ENCODE measurements at places on chromosomes 13 and 19. TPM values are rescaled to one million over a fixed set of nuclear protein-coding genes. Genes with fewer than 3 reads are reported as not detected.

The RNF225 gene
- polyA plus RNA-seq = not detected

- no peak for DNase-seq
Measured at GRCh38 chr19:35776102-35776788, 881 bp downstream of the ARHGAP33 start.

The AP1M2 gene
- polyA plus RNA-seq = 97.3 TPM

The S1PR5 gene
- 0.09 TPM for polyA plus RNA-seq

- no peak for DNase-seq
Measured at GRCh38 chr13:98505217-98505616, 71.7 kb downstream of the STK24 start.

DNA sequence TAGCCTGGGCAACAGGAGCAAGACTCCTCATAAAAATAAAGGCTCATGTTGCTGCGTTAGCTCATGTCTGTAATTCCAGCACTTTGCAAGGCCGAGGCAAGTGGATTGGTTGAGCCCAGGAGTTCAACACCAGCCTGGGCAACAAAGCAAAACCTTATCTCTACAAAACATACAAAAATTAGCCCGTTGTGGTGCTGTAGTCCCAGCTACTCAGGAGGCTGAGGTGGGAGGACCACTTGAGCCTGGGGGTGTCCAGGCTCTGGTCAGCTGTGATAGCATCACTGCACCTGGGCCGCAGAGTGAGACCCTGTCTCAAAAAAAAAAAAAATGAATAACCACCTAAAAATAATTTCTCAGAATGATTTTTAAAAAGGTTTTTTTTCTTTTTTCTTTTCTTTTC, 3.9 kb upstream of the NUDT19 start:
- no peak for DNase-seq

GRCh38 chr13:112181336-112182067, 114.6 kb downstream of the SOX1 start:
- DNase-seq = no peak

- DNase-seq = no peak
Measured at GRCh38 chr13:62706048-62706447, 1290.4 kb upstream of the PCDH20 start.

The ZNF284 gene
- 0.81 TPM for polyA plus RNA-seq

DNA sequence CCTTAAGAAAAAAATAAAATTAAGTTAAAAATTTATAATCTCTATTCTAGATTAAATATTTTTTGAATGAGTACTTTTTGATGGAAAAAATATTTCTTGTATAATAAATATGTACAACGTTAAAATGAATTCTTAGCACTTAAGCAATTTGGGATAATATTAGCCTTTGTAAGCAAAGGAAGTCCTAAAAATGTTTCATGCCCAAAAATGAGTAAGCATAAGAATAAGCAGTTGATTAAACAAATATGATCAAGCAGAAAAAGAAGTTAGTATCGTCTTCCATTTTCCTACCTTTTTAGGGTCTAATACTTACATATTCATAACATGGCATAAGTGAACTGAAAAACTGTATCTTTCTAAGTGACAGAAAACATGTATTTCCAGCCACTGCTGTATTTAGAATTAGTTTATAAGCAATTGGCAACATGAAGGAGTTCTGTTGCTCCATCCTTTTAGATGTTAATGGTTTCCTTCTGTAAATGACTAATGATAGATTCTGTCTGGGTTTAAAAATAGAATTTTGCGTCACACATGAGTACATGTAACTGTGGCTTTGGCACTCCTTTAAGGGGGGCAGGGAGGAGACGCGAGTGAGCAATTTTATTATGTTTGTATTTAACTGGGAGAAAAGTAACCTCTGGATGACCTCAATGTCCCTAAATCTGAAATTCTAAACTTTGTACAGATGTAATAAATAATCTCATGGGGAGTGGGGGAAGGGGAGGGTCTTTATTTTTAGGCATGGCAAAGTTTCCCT, 237.4 kb downstream of the RGCC start:
- no peak for DNase-seq

DNA sequence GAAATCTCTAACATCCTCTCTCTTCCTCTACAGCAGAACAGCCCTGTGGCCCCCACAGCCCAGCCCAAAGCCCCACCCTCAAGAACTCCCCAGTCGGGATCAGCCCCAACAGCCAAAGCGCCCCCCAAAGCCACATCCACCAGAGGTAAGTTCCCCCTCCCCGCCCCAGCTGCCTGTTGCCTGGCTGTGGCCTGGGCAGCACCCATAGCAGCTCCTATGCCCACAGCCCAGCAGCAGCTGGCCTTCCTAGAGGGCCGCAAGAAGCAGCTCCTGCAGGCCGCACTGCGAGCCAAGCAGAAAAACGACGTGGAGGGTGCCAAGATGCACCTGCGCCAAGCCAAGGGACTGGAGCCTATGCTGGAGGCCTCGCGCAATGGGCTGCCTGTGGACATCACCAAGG, 14.5 kb downstream of the CC2D1A start:
- no peak for DNase-seq

DNA sequence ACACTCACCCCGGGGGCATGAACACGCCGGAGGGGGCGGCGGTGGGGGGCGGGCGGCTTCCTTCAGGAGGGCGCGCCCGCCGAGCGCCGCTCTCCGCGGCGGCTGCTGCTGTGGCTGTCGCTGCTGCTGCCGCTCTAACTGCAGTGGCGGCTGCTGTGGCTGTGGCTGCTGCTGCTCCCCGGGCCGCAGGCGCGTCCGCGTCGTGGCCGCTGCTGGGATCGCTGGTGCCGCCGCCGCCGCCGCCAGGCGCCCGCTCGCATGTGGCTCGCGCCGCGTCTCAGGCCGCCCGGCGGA, at the start of gene BBC3:
Gene BBC3, minus strand, starts transcription at position 279 of the 294 bp plus-strand sequence. CDS start 2,768 bp downstream, outside the sequence.
- DNase-seq = no peak

DNA sequence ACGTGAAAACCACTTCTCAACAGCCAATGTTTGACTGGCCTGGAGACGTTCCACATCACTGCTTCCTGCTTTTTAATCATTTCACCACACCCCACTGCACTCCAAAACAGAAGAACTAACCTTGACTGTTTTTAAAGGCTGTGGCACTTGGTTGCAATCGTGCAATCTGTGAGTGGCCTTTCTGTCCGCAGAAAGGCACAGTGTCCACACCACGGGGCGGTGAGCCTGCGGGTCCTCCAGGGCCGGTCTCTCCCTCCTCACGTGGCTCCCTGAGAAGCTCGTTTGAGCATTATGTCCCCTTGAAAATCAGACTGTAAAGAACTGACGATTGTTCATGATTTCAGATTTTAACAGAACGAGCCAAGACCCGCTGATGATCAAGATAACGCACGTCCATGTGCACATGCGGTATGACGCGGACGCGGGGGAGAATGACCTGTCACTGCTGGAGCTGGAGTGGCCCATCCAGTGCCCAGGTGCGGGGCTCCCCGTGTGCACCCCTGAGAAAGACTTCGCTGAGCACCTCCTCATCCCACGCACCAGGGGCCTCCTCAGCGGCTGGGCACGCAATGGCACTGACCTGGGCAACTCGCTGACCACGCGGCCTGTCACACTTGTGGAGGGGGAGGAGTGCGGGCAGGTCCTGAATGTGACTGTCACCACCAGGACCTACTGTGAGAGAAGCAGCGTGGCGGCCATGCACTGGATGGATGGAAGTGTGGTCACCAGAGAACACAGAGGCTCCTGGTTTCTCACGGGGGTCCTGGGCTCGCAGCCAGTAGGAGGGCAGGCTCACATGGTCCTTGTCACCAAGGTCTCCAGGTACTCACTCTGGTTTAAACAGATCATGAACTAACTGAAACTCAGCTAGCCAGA, 13.0 kb downstream of the PROZ start:
- no peak for DNase-seq

DNA sequence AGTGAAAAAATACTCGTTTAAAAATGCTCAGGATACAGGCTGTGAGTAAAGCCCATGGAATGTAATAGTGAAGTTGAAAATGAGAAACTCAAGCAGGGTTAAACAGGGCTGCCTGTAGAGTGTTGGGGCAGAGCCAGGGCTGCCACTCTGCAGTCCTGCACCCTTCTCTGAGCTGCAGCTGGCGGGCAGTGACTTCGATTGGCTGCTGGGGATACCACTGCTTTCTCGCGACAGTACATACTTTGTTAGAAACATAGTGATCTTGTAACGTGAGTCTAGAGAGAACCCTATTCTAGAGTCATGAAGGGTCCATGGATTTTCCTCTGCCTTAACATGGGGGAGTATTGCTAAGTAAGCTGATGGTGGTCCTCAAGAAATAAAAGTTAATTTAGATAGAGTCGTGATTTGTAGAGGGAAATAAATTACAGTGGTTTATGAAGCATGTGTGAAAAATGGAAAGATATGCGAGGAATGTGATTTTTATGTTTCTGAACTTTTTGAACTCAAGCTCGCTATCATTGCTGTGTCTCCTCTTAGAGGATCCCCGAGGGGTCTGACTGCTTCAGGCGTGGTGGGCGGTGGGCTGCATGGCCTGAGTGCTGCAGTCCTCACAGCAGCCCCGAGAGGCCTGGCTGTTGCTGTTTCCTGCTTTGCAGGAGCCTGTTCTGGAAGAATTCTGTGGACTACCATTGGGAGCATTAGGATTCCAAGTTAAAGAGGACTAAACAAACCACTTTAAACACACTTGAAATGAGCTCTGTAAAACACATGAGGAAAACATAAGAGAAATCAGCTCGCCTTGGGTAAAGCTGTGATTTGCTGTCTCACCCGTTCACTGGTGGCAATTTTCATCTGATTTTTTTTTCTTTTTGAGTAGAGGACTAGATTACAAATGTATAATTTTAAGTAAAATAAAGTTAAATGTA, 95.7 kb downstream of the ARHGEF7 start:
- no peak for DNase-seq

The PGLYRP2 gene
- not detected for polyA plus RNA-seq
